IMR-90 (cell line): ENCODE measurements at places on chromosomes 11 and 22. TPM values are rescaled to one million over a fixed set of nuclear protein-coding genes. Genes with fewer than 3 reads are reported as not detected.

GRCh38 chr11:518463-519202, 11.6 kb upstream of the RNH1 start:
- peak; percentile 89 for DNase-seq

- DNase-seq, result no peak
Observed at GRCh38 chr11:44416776-44417175, 106.8 kb upstream of the ALX4 start.

- DNase-seq, result peak; percentile 34
Observed at GRCh38 chr11:6755303-6755952, 16.3 kb downstream of the OR2AG2 start.

GRCh38 chr11:82527081-82527584, 206.5 kb downstream of the FAM181B start:
- DNase-seq, result no peak

ACRV1 gene
- polyA plus RNA-seq, result not detected in 2 replicates

GAL gene
- polyA plus RNA-seq, result 2.0 and 2.5 TPM in 2 replicates

HMOX1 gene
- polyA plus RNA-seq, result 49.9 and 50.5 TPM in 2 replicates

TRMT2A gene
- polyA plus RNA-seq, result 39.1 and 46.4 TPM in 2 replicates
